ENCODE measurements at places on chromosomes 1 and 21.
A peak's percentile ranks its signal among the peaks of the same experiment; 100 is the strongest.

GRCh38 chr1:186188004-186188539 lies 187.0 kb downstream of the TPR start:
- no peak for DNase-seq

- DNase-seq = no peak
Measured at GRCh38 chr1:155890251-155890650, 20.9 kb downstream of the RIT1 start.

DNA sequence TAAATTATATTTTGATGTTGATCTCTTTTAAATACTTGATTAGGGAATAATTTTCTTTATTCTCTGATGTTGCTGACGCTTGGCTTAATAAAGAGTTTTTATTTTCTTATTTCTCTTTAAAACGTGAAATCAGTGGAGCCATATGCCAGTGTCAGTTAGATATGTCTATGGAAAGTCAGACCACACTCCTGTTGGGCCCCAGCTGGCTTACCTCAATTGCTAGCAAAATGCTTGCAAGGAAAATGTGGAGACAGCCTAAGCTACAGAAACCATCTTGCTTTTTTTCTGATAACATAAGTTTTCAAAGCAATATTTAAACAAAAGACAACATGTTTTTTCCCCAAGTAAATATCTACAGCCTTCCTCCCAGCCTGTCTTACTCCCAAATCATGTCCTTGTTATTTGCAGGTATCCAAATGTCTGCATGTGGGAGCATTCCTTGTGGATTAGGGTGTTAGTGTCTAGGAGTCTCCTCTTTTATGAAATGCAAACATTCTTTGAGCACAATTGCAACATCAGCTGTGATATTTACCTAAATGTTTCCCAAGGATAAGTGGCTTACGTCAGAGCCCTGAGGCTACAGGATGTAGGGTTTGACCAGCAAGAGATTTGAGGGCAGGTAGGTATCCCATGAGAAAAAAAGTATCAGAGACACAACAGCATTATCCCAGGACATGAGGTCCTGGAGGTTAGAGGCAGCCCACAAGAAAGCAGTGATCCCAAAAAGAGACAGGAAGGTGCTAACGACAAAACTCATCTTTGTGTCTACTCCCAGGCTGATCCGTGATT lies 117.2 kb upstream of the KCNJ15 start:
- no peak for DNase-seq

GRCh38 chr1:117171900-117172511 lies 38.7 kb downstream of the VTCN1 start:
- no peak for DNase-seq

DNA sequence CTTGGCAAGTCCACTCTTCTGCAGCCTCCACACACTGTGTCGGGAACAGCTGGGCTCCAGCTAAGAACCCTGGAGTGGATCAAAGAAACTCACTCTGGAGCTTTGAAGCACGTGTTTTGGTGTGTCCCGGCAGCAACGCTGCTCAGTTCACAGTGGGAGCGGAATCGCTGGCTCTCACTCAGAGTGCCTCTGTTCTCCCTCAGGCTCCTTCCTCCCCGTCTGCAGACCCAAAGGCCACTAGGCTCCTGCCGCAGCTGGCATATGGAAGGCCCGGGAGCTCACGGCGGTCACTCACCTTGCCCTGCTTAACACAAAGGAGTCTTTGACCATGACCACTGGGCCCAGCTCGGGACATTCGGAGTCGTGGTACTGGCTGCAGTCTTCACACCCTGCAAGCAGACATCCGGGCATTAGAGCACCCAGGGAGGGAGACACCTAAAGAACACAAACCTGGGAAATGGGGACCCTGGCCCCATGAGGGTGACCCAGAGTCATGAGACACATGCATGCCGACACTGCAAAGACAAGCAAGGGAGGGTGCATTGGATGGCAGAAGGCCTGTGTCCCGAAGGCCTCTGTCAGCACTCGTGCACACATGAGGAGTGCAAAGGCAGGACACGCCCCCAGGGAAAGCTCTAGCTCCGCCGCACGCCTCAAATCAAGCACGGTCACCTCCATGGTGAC lies 19.7 kb downstream of the PRDM15 start:
- DNase-seq = no peak

DNA sequence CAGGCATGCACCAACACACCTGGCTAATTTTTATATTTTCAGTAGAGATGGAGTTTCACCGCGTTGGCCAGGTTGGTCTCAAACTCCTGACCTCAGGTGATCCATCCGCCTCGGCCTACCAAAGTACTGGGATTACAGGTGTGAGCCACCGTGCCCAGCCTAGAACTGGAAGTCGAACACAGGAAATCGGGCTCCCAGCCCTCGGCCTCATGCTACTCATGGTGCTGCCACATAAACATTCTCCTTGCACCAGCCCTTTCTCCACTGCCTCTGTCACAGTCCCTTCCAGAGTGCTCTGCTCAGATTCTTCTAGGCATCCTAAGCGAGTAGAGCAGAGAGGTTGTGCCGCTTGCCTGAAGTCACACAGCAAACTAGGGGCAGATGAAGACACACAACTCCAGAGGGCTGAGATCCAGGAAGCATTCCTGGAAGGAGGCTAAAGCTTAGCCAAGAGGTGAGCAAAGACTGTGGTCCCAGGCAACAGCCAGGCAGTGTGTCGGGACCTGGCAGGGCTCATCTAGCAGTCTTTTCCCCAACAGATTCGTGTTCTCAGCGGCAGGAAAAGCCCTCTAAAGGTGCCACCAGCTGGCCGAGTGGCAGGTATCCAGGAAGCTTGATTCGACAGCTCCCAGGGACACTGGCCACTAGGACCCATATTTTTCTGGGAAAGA lies 29.6 kb upstream of the NPPB start:
- no peak for DNase-seq

DNA sequence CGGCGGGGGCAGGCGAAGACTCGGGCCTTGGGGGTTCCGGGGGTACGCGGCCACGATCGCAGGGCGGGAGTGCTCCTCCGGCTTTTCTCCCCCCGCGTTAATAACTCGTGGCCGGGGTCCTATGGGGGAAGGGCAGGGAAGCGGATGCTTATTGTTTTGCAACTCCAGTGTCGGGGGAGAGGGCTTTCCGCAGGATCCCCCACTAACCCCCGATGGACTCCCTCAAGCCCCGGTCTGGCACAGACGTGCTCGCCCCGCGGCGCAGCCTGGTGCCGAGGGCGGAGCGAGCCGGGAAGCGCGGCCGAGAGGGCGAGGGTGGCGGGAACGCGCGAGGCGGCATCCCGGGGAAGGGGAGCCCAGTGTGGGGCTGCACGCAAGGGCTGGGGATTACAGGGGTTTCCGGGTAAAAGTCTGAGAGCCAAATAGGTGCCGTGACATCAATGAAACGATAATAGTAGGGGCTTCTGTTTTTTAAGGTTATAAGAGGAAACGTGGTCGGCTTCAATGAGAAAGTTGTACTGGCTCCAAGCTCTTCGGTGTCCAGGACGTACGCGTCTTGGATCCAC lies 772 bp downstream of the UCK2 start:
- peak; percentile 23 for DNase-seq

GRCh38 chr1:97337250-97338030 lies 583.4 kb downstream of the DPYD start:
- no peak for DNase-seq

DNA sequence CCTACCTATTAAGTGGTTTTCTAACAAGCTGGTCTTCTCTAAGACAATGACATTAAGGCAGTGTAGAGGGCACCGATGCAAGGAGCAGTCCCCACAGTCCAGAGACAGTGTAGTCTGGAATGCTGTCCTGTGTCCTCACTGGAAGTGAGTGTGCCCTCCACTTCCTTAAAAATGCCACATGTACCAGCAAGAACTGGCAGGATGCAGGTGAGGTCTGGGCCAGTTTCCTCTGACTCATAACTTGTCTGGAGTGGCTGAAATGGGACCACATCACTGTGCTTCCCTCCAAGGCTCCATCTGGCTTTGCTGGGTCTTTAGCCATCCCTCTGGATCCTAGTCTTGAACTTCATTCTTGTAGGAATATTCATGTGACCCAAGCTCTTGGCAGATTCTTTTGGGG lies 170.5 kb upstream of the KIAA0040 start:
- DNase-seq = no peak

DNA sequence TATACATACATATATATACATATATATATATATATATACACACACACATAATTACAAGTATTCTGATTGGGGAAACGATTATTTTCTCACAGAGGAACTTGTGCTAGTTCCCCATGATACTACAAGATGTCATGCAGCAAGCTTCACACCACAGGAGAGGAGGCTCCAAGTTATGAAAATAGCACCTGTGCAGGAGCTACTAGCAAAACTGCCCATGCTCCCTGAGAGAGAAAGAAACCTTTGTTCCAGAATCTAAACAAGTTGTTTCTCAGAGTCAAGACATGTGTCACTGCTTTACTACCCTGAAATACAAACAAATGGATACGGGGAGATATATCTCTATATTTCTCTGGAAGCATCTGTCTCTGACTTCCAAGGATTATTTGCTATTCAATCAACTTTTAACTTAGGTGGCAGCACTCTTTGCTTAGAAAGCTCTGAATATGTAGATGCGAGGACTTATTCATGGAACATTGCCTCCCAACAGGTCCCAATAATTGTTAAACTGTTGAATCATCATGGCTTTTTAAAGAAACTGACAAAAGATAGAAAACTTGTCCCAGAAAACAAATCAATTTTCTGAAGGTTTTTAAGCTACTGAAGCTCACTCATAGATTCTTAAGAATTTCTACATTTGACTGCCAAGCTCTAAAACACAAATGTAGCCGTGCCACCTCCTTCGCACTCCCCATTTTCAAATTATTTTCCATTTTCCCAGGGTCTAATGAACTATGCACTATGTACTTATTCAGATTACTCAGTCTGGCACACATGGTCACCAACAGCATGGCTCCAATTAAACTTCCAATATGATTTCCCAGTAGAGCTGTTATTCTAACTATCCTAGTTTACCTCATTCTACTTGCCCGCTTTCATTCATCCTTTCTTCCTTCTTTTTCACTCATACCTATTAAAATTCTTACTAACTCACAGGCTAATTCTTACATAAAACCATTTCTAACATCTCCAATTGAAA lies 929.1 kb downstream of the LTN1 start:
- DNase-seq = no peak

DNA sequence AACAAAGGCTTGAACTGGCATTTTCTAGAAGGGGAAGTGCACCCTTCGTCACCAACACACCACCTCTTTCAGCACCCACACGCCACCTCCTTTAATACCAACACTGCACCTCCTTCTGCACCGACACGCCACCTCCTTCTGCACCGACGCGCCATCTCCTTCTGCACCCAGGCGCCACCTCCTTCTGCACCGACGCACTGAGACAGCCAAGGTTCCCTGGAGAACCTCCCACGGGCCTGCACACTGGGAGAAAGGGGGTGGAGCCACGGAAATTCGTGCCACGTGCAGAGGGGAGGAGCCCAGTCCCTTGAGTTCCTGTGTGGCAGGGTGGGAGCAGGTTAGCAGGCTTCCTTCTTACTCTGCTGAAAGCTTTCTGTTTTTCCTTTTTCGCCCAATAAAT lies 327.9 kb upstream of the C1orf174 start:
- no peak for DNase-seq

- DNase-seq = no peak
Measured at GRCh38 chr21:36207577-36208320, 51.1 kb downstream of the DOP1B start.

DNA sequence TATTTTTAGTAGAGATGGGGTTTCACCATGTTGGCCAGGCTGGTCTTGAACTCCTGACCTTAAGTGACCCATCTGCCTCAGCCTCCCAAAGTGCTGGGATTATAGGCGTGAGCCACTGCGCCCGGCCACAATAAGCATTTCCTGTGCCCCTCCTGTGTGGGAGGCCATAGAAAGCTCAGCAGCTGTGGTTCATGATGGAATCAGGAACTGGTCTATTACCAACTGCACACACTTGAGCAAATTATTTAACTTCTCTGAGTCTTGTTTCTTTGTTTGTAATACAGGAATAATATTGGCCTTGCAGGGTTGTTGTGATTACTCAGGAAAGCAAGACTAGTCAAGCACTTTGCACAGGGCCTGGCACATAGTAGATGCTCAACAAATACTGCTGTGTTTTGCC lies 15.0 kb downstream of the RHBG start:
- no peak for DNase-seq

- DNase-seq = no peak
Measured at GRCh38 chr1:12157366-12158231, 9.2 kb upstream of the TNFRSF1B start.

GRCh38 chr21:26130249-26130881 lies 40.2 kb downstream of the APP start:
- no peak for DNase-seq

DNA sequence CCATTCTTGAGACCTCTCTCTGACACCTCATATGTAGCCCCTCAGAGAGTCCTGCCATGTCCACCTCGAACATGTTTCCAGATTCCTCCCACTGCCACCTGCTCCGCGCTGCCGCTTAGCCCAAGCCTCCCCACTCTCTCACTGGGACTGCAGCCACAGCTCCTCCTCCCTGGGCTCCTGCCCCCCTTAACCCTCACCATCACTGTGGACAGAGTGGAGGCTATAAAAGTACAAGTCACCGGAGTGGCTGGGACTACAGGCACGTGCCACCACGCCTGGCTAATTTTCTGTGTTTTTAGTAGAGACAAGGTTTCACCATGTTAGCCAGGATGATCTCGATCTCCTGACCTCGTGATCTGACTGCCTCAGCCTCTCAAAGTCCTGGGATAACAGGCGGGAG lies 77.0 kb downstream of the VWA5B1 start:
- DNase-seq = no peak

GRCh38 chr1:34346128-34346527 lies 169.4 kb downstream of the C1orf94 start:
- DNase-seq = no peak

GRCh38 chr1:21559788-21560567 lies 50.8 kb downstream of the ALPL start:
- DNase-seq = no peak

GRCh38 chr1:115222616-115223402 lies 115.2 kb downstream of the NGF start:
- no peak for DNase-seq

DNA sequence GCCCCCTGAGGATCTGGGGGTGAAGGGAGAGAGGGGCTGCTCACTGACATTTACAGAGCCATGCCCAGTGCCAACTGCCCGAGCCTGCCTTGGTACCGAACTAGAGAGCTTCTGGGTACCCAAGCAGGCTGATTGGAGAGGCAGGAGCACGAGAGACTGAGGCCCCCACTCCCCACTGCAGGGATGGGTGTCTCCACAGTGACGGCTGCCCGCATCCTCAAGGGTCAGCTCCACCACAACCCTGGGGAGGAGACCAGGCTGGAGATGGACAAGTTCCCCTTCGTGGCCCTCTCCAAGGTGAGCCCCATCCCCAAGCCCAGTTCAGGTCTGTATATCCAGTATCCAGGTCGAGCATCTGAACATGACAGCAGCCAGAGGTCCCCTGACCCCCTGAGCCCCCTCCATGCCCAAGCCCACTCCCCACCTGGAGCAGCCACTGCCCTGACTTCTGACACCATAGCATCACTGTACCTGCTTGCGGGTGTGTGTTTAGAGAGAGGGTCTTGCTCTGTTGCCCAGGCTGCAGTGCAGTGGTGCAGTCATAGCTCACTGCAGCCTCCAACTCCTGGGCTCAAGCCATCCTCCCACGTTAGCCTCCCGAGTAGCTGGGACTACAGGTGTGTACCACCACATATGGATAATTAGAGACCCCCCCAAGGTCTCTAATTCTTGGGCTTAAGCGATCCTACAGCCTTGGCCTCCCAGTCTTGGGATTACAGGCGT lies 51.9 kb downstream of the ALPL start:
- DNase-seq = no peak
